Adrenal gland (tissue), 19 donors: ENCODE measurements at places on chromosomes 11 and 22. TPM values are rescaled to one million over a fixed set of nuclear protein-coding genes. Genes with fewer than 3 reads are reported as not detected.

- DNase-seq = no peak
These were observed 8.6 kb downstream of the THYN1 start for GRCh38 chr11:134244593-134244992.

DNA sequence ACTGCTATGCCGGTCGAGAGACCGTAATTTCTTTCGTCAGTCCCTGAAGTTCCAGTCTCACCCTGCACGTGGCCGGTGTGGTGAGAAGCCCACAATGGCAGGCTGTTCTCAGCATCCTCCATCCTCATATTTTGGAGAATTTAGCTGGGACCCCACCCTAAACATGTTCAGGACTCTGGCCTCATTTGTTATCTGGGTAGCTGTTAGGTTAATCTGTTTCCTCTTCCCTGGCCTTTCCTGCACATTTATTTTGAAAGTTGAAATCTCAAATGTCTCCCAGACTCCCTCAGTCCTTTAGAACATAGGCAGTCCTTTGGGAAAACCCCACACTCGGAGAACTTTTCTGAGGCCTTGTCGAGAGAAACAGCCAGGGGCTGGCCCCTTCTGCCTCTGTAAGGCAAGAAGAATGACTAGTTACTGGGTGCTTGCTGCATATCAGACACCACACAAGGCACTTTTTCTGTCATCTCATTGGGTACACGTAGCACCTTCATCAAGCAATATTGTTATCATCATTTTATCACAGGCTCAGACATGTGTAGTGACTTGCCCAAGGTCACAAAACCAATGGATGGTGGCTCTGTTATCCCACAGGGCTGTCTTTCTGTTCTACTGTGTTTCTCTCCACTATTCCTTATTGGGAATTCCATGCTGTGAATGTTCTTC lies 109.3 kb upstream of the CRYBB3 start:
- no peak for DNase-seq

The AGBL2 gene
- 9.2 TPM for polyA plus RNA-seq

The DRD4 gene
- polyA plus RNA-seq = not detected

- no peak for DNase-seq
These were observed 401.3 kb upstream of the CADM1 start for GRCh38 chr11:115905341-115906000.

The PKP3 gene
- 0.37 TPM for polyA plus RNA-seq

DNA sequence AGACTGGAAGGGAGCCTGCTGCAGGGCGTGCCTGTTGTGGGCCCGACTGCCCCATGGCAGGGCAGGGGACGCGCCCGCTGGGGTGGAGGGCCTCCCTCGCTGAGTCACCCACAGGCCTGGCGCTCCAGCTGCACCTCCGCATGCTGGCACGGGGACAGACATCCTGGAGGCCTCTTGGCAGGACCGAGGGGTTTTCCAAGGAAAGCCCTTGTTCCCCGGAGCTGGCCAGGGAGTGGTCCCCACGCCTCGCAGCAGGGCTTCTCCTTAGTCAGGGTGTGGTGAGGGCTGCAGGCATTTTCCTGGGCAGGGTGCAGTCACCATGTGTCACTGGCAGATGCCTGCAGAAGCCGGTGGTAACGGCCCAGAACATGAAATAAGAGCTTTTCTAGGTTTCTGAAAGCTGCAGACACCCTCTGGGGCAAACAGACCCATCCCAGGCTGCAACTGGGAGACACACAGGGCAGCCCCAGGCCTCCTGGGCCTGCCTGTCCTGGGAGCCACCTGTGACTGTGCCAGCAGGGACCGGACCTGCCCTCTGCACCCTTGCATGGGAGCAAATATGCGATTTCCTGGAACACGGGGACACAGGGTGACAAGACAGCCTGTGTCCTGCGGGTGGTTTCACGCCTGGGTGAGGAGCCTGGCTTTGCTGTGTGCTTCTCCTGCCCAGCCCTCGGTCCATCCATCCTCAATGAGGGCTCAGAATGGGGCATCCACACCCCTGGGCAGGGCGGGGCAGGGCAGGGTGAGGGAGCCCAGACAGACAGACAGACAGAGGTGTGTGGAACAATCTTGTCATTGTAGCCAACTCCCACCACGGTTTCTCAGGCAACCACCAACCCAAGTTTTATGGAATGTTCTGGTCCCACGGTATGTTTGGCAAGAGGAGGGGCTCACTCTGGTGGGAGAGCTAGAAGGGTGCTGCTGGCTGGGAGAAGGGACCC lies 43.2 kb upstream of the FADD start:
- DNase-seq = no peak

- no peak for DNase-seq
These were observed 24.8 kb downstream of the CNTF start for GRCh38 chr11:58647141-58647699.

- DNase-seq = no peak
These were observed 14.5 kb downstream of the HTR3A start for GRCh38 chr11:113989381-113989780.

The PAMR1 gene
- 12.0 TPM for polyA plus RNA-seq

The HTR3A gene
- 0.13 TPM for polyA plus RNA-seq

The FREY1 gene
- polyA plus RNA-seq = not detected

GRCh38 chr22:26990503-26991189 lies 333.3 kb downstream of the MIAT start:
- DNase-seq = no peak

The SLC43A3 gene
- 36.1 TPM for polyA plus RNA-seq

- DNase-seq = no peak
These were observed 12.2 kb downstream of the BDNF start for GRCh38 chr11:27688076-27688475.

- no peak for DNase-seq
These were observed 44.3 kb downstream of the THAP12 start for GRCh38 chr11:76336597-76336996.

GRCh38 chr11:37264060-37264459 lies 666.0 kb upstream of the RAG2 start:
- DNase-seq = no peak

DNA sequence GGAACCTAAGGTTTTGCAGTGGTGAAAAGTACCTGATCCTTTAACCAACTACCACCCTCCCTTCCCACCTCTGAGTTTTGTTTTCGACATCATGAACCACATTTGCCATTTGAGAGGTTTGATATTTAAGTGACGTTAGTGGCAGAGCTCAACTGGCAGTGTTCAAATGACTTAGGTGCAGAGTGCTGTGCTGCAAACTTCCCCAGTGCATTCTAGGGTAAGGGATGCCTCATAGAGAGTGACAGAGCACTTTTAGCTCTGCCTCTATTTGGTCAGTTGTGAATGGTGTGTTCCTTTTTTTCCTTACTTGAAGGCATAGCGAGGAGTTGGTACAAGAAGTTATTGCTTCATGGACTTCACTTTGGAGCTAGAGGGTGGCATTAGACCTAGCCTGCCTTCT lies 9.4 kb downstream of the BMAL1 start:
- no peak for DNase-seq
